Activated naive CD8-positive, alpha-beta T cell treated with anti-CD3 and anti-CD28 coated beads for 36 hours (primary cell): ENCODE measurements at places on chromosomes 7 and 10.
A peak's percentile ranks its signal among the peaks of the same experiment; 100 is the strongest.

- no peak for DNase-seq
Observed at GRCh38 chr7:90879924-90880323, 283.8 kb downstream of the CDK14 start.

GRCh38 chr7:101896941-101897340 is 79.5 kb downstream of the CUX1 start:
- DNase-seq, result no peak

DNA sequence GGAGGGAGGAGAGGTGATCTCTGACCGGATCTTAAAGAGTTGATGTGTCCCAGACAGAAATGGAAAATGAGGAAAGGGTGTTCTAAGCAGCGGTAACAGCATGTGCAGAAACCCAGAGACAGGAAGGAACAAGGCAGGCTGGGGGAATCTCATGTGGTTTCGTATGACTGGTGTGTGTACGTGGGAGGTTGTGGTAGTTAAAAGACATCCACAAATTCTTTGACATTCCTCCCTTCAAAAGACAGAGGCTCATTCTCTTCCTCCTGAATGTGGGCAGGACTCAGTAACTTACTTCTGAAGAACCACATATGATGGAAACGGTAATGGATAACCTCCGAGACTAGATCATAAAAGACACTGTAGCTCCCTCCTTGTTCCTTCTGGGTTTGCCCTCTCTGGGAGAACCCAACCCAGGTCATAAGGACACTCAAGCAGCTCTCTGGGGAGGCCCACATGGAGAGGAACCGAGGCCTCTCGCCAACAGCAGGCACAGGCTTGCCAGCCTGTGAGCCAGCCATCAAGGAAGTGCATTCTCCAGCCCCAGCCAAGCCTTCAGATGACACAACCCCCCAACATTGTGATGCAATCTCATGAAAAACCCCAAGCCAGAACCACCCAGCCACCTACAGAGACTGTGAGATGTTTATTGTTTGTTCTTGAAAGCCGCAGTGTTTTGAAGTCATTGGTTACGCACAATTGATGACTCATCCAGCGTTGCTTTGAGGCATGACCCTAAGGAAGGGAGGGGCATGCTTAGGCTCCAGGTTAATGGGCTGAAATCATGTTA is 116.0 kb downstream of the SLIT1 start:
- peak; percentile 28 for DNase-seq

DNA sequence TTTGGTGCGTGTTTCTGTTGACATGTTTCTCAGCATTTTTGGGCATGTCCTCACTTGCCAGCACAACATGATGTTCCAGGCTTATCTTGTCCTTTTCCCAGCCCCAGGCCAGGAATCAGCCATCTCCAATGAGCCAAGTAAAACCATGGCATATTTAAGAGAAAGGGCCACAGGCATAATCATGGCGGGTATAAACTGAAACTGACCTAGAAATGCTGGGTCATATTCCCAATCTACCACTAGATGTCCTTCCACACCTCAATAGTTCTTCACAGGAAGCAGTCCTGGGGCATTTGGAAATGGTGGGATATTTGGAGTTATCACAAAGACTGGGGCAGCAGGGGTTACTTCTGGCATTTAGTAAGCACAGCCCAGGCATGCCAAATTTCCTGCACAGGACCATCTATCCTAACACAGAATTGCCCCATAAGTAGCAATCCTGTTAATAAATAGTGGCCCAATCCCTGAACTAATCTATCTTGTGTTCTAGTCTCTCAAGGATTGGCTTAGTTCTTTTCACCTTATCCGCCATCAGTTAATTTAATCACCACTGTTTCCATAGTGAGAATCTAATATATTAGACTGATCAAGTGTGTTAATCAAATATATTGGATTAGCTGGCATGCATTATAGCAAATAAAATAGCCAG is 101.6 kb downstream of the NPSR1 start:
- no peak for DNase-seq

DNA sequence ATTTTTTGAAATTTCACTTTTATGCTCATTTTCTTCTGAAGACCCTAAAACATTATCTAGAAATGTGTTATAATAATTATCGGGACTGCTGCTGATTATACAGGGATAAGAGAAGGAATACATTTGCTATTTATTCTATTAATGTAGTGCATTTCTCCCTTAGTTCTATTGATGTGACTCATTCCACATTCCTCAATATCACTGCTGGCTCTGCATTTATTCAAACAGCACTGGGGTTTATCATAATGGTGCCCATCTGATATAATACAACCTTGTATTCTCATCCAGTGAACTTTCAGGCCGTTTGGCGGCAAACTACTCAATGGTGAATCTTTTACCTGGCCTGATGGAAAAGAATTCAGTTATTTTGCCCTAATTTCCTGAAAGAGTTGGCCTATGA is 7.8 kb downstream of the KCND2 start:
- DNase-seq, result no peak

DNA sequence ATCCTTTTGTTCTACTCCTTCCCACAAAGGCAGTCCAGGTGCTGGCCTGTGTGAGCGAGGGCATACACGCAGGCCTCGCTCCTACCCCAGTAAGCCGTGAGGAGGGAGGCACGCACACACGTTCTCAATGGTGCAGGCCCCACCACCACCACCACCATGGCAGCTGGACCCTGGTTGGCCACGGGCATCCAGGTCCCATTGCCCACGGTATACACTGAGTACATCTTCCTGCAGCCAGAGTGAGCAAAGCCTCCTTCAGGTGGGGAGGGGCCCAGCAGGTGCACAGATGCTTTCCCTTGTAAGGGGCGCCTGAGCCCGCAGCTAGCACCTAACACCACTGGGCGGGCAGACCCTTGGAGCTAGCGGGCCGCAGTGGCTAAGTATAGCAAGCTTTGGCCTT is 373.3 kb upstream of the MKI67 start:
- no peak for DNase-seq

DNA sequence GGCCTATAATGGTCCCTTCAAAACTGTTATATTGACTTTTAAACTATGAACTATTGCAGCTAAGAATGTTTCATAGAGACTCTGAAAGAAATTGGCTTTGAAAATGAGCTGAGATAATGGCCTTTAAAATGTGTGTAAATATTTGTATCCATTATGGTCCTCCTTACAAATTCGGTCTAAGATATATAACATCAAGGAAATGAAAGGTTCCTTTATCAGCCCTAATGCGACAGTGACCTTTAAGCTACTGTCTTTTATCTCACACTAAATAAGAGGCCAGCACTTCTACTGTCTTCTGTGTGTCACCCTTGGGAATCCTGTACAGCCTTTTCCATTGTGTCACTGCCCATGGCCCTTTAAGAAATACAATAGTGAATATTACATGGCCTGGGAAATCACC is 19.5 kb downstream of the COL28A1 start:
- no peak for DNase-seq

- no peak for DNase-seq
Observed at GRCh38 chr10:93463723-93464476, 18.2 kb downstream of the MYOF start.

- DNase-seq, result no peak
Observed at GRCh38 chr7:45174966-45175765, 17.6 kb downstream of the RAMP3 start.

GRCh38 chr10:68576118-68576517 is 16.0 kb downstream of the TET1 start:
- DNase-seq, result no peak

DNA sequence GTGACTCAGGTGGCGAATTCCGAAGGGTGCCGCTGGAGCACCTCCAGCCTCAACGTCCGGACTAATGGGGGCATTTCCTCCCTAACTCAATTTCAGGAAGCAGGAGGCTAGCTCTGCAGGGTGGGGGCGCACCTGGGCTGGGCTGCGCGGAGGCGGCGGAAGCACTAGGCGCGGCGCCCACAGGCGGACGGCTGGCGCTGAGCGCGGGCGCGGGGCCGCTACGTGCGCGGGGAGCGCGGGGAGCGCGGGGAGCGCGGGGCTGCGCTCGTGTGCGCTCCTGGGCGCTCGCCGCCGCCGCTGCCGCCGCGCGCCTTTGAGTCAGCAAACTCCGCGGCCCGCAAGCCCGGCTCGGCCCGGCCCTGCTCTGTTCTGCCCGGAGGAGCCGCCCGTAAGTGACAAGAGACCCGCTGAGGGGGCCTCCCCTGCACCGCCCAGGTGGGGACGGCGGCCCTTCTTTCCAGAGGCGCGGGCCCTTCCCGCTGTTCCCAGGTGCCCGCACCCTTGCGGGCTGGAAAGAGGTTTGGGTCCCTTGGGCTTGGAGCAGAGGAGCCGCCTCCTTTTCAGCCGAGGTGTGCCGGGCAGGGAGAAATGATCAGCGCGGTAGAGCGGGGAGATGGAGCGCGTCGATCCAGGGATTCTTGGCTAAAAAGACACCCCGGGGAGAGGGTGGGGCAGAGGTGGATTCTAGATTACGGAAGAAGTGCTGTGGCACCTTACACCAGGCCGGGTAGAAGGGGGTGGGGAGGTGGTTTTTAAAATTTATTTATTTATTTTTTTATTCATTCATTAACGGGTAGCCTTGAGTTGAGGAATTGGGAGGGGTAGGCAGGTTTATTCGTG is at the start of gene SNX10:
SNX10 (plus strand) TSS at position 164 of the 840 bp plus-strand sequence. CDS start 54,581 bp downstream, outside the sequence.
- DNase-seq, result peak; percentile 83
